ENCODE measurements at places on chromosomes 1 and 21. TPM values are rescaled to one million over a fixed set of nuclear protein-coding genes. Genes with fewer than 3 reads are reported as not detected.
A peak's percentile ranks its signal among the peaks of the same experiment; 100 is the strongest.

- DNase-seq: peak; percentile 13
Observed at GRCh38 chr1:155125946-155126555, 1.6 kb upstream of the EFNA1 start.

GRCh38 chr1:116075990-116076389 is 35.2 kb upstream of the MAB21L3 start:
- peak; percentile 23 for DNase-seq

Gene C1orf141
- total RNA-seq: 0.65 TPM

Gene TMPRSS2
- not detected for total RNA-seq

DNA sequence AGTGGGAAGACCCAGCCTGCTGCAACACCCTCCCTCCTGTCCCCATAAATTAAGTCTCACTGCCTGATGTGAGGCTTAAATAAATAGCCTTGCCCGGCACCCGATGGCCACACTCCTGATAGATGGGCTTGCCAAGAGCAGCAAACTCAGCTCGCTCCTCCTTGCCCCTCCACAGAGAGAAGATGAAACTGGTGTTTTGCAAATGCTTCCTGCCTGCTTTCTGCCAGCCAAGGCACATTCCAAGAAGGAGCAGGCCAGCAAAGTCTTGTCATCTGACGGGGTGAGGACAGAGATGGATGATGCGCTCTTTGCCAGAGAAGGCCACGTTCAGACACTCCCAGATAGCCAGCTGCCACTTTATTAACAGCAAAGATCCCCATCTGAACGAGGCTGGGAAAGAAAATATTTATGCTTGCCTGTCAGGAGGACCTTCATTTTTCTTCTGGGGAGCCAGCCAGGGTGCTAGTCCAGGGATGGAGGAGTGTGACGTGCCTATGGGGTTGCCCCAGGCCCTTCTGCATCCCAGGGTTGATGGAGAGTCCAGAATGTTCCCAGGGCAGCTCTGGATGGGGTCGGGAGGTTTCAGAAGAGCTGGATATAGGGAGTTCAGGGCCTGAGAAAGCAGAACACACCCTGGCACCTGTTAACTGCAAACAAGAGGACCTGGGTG is 265.4 kb downstream of the FOXD2 start:
- peak; percentile 58 for DNase-seq

GRCh38 chr1:62530516-62531154 is 66.7 kb upstream of the ANGPTL3 start:
- DNase-seq: peak; percentile 31

Measured in fibroblast of the aortic adventitia (primary cell).